Liver (tissue), 10 donors: ENCODE measurements at places on chromosomes 16 and 17. TPM values are rescaled to one million over a fixed set of nuclear protein-coding genes. Genes with fewer than 3 reads are reported as not detected.

Gene KRTAP3-1
- total RNA-seq: not detected

Gene USP6
- 0.05 TPM for total RNA-seq

DNA sequence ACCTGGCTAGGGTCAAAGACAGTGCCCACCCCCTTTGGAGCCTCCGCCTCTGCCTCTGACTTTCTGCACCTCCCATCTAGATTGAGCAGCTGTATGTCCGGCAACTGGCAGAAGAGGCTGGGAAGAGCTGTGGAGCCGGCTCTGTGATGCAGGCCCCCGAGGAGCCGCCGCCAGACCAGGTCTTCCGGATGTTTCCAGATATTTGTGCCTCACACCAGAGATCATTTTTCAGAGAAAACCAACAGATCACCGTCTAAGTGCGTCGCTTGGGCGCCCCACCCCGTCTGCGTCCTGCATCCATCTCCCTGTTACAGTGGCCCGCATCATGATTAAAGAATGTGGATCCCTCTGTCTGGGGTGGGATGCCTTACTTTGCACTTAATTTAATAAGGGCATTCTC lies 22.1 kb downstream of the IRF8 start:
- DNase-seq: no peak

DNA sequence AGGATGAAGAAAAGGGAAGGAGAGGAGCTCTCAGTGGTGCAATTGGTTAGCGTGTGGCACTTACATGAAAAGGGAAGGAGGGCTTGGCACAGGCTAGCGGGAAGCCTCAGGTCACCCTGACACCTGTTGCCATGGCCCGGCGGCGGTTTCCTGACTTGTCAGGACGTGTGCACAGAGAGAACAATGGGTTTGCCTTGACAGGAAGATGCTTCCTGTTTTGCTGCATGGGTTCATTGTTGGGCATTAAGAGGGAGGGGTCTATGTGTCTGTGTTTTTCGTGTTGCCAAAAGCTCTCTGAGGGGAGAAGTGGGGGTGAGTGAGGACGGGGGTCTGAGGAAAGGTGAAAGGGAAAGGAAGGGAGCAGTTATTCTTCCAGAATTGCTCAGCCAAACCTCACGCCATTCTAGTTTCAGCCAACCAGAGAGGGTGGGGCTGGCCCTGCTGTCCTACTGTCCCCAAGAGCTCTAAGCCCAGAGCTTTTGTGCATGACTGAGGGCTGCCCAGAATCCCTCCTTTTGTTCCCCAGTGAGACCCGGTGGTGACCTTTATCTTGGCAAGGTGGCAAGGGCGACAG lies 17.1 kb upstream of the CCR7 start:
- DNase-seq: no peak

DNA sequence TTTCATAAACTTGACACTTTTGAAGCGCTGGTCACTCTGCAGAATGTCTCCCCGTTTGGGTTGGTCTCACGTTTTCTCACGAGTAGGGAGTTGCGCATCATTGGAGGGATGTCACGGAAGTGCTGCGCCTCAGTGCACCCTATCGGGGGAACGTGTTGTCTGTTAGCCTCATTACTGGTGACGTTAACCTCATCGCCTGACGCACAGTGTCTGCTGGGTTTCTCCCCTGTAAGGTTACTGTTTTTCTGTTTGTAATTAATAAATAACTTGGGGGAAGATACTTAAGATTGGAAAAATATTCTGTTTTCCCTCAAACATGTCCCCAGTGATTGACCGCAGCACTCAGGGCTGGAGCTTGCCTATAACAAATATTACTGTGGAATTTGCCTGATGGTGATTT lies 26.7 kb downstream of the VAC14 start:
- DNase-seq: no peak

- no peak for DNase-seq
Measured at GRCh38 chr16:20803192-20803560, 3.1 kb downstream of the ERI2 start.

DNA sequence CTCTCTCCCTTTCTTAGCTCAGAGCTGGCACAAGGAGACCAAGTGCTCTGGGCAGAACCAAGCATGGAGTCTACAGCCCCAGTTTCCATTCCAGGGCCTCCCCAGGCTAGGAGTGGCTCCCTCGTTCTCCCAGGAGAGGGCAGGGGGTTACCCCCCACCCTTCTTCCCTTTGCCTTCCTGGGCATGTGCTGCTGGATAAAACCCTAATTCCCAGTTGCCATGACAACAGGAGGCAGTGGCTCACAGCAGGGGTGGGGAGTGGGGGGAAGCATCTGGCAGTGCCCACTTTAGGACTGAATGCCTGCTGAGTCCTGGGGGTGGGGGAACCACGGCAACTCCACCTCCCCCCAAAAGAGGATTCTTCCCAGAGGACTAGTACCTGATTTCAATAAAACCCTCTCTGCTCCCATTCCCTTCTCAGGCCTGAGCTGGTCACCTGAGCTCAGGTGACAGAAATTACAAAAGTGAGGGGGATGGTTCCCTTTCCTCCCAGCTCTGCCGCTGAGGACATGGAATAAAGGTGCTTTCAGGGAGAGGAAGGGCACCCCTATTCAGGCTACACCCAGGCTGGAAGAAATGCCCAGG lies 1.8 kb downstream of the MPP2 start:
- no peak for DNase-seq

DNA sequence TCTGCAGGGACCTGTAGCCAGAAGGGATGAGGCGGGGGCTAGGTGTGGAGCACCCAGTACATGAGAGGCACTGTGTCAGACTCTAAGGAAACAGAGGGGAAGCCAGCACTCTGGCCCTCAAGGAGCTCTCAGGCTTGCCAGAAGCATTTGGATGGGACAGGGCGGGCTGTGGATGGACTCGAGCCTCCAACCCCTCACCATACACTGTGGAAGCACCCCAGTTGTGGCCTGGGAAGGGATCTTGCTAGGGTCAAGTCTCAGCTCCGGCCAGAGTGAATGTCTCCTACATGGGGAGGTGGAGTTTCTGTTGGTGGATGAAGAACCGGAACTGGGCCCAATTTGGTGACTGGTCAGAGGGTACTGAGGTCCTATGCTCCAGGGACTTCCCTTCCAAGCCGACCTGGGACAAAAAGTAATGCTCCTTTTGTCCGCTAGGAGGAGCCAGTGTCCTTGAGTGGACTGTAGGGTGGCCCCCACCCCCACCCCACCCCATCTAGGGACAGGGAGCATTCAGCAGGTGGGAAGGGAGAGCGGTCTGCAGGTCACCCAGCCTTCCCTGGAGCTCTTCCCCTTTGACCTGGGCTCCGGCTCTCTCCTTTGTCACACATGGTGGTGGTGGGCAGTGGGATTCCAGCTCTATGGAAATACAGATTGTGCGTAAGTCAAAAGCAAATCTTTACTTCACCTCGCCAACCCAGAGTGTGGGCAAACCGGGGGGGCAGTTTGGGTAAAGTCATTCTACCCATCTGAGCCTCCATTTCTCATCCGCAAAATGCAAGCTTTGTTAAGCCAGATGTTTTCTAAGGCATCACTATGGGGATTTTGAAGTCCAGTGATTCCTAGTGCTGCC lies 20.4 kb upstream of the PHB1 start:
- DNase-seq: peak; percentile 50

DNA sequence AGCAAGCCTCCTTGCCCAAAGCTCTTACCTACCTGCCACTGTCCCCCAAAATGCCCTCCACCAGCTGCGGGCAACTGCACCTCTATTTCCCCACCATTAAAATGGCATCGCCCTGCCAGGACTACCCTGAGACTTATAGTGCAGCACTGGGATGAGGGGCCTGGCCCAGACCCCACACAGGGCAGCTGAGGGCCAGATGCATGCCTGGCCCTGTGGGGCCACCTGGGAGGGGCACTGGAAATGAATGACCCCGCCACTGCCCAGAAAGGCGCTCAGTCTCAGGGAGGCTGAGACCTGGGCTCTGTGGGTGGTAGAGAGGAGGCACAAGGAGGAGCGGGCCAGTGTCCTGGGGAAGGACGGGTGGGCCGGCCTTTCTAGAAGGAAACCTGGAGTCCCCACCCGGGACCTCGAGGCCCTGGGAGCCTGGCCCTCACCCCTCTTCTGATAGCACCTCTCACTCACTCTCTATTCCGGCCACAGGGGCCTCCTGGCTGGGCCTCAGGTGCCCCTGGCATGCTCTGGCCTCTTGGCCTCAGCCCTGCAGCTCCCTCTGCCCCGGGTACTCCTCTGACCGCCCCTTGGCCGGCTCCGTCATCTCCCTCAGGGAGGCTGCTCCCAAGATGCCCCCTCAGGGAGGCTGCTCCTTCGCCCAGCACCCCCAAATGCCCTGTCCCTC lies 26.9 kb downstream of the KATNB1 start:
- no peak for DNase-seq
